ENCODE measurements at places on chromosomes 12 and 14.

DNA sequence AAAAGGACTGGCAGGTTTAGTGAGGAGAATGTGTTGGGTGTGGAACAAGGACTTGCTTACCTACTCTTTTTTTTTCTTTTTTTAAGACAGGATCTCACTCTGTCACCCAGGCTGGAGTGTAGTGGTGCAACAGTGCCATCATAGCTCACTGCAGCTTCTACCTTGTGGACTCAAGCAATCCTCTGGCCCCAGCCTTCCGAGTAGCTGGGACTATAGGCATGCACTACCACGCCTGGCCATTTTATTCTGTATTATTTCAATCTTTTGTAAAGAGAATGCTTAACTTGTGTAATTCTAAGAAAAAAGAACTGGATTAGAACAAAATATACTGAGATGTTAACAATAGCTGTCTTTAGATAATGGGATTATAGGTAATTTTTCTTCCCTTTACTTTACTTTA, 1.9 kb upstream of the VRTN start:
- DNase-seq: no peak

DNA sequence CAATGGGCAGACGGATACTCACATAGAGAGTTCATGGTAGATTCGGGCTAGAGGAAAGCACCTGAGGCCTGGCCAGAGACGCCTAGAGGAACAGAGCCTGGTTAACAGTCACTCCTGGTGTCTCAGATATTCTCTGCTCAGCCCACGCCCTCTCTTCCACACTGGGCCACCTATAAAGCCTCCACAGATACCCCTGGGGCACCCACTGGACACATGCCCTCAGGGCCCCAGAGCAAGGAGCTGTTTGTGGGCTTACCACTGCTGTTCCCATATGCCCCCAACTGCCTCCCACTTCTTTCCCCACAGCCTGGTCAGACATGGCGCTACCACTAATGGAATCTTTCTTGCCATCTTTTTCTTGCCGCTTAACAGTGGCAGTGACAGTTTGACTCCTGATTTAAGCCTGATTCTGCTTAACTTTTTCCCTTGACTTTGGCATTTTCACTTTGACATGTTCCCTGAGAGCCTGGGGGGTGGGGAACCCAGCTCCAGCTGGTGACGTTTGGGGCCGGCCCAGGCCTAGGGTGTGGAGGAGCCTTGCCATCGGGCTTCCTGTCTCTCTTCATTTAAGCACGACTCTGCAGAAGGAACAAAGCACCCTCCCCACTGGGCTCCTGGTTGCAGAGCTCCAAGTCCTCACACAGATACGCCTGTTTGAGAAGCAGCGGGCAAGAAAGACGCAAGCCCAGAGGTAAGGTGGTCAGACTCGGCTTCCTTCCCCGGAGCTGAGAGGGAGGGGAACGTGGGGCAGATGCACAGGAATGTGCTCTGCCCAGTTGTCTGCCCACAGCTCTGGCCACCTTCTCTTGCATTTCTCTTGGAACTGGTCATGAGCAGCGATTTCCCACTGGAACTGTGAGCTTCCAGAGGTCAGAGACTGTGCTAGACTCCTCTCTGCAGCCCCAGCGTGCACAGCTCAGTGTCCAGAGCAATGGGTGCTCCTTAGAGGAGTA, at the start of gene CD4:
TSS of gene CD4 (plus strand) at position 557 of the 953 bp plus-strand sequence. CDS start 10,611 bp downstream, outside the sequence.
- DNase-seq: peak; percentile 89

GRCh38 chr12:23885394-23885793, 64.1 kb downstream of the SOX5 start:
- no peak for DNase-seq

GRCh38 chr12:109110988-109111495, 5.3 kb upstream of the ACACB start:
- peak; percentile 47 for DNase-seq

DNA sequence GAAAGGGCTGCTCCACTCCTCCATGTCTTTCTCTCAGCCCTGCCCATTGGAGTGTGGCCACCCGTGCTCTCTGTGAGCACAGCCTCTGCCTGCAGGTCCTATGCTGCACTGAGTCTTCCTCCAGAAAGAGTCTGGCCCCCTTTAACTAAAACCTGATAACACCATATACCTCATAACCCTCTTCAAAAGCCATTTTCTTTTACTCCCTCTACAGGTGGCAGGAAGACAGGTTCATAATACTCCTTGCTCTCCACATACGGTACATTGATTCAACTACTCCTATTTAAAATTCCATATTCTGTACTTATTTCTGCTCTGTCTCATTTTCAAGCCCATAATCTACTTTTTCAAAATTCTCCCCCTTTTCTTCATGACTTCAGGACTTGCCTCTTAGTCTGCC, 144.0 kb downstream of the HELB start:
- DNase-seq: no peak

DNA sequence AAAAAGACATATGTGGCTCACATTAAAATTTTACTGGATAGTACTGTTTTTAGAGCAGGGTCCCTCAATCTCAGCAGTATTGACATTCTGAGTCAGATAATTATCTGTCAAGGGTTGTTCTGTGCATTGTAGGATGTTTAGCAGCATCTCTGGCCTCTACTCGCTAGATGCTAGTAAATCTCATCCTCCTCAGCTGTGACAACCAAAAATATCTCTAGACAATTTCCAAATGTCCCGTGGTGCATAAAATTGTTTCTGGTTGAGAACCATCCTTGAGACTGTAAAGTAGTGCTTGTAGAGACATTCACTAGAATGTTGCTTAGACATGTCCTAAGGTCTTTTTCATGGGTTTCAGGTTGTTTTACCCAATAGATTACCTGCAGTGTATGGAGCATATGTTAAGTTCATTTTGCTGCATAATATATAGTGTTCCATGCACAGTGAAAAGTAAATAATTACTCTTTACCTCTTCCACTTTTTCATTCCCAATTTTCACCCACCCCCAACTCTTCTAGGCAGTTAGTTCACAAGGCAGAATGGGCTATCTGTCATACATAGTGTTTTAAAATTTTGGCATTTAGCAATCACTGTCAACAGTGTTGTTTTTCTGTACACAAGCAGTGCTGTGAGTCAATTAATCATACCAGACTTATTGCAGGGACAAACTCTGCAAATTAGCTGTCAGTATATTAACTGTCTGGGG, 200.2 kb upstream of the SLC38A2 start:
- DNase-seq: no peak

DNA sequence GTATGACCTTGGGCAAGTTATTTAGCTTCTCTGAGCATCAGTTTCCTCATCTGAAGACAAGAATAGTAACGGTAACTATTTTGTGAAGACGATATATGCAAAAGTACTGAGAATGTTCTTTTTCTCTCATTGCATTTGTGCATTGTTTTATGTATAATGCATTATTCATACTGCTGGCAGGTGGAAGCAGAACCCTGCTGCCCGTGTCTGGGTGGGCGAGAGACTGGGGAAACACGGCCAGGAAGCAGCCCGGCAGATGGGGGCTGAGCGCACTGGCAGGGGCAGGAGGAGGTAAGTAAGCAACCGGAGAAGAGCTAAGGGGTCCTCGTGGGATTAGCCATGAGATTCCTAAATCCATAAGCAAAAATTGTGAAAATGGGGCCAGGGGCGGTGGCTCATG, 115.8 kb upstream of the MED13L start:
- no peak for DNase-seq

- DNase-seq: no peak
Observed at GRCh38 chr12:105205322-105206048, 30.5 kb downstream of the APPL2 start.

- no peak for DNase-seq
Observed at GRCh38 chr14:24267516-24267915, 3.9 kb downstream of the RABGGTA start.

GRCh38 chr14:71491931-71492330, 440.3 kb upstream of the RGS6 start:
- no peak for DNase-seq

GRCh38 chr12:104751594-104751993, 206.5 kb downstream of the SLC41A2 start:
- DNase-seq: no peak

GRCh38 chr12:77102123-77102522, 36.8 kb upstream of the E2F7 start:
- no peak for DNase-seq

DNA sequence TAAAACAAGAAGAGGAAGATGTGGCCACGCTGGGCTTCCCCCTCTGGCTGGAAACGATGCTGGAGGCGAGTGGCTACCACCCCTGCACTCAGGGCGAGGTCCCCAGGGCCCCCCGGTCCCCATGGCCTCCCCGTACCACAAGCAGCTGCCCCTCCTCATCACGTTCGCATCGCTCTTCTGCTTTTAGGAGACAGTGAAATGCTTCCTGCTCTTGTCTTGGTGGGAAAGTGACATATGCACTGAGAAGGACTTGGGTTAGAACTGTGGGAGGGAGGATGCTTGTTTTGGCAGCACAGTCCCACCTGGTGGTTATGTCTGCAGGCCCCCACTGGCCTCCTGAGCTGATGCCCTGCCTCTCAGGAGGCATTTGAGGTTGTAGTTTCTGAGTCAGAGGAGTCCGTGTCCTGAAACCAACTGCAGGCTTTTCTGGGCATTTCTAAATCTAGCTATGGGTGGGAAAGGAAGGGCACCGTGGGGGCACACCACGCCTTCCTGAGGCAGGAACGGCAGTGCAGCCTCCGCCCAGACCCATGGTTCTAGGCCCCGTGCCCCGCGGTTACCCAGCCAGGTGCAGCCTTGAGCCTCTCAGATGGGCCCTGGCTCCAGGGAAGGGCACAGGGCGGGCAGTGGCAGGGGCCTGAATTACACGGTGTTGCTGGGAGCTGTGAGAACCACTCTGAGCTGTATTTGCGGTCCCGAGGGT, 139.3 kb downstream of the ADGRD1 start:
- DNase-seq: peak; percentile 21

DNA sequence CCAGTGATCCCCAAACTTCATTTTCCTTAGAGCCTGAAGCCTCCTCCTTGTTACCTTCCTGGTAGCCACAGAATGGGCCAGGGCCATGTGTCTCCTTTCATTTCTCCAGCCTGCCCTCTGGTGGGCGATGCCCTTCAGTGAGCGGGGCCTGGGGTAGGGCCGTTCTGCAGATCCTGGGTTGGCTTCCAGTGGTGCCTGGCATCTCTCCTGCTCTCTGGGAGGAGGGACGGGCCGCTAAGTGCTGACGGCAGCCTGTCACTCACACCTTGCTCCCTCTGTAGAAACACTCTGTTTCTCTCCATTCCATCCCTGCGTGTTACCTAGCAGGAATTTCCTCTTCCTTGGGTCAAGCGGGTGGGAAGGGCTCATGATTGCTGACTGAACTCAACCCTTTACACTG, 232.1 kb downstream of the CACNA1C start:
- peak; percentile 36 for DNase-seq

GRCh38 chr14:81252278-81252677, 31.5 kb upstream of the GTF2A1 start:
- no peak for DNase-seq

GRCh38 chr12:91922139-91922538, 223.5 kb downstream of the BTG1 start:
- no peak for DNase-seq

DNA sequence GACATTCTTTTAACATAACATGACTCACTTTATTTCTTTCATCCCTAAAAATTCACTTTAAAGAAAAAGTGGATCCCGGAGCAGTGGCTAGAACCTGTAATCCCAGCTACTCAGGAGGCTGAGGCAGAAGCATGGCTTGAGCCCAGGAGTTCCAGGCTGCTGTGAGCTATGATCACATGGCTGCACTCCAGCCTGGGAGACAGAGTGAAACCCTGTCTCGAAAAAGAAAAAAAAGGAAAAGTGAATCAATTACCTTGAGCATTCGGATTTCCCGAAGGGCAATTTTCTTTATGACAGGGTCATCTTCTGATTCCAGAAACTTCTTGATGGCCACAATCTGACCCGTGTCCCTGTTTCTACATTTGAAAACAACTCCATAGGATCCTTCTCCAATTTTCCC, 1.2 kb downstream of the CDKL1 start:
- DNase-seq: no peak

- DNase-seq: no peak
Observed at GRCh38 chr12:85095501-85095900, 59.4 kb downstream of the LRRIQ1 start.

DNA sequence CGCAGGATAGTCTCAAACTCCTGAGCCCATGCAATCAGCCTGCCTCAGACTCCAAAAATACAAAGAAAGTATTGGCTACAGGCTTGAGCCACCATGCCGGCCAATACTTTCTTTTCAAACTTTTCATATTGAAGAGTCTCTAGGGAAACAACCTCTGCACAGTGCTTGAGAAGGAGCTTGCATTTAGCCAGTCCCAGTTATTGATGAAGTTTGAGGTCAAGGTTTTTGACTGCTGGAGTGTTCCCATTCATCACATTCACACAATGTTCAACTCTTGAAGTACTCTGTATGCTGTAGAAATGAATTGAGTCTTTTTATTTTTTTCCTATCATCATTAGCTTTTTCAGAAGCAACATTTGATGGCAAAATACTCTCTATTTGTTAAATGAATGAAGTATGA, 355.8 kb upstream of the E2F7 start:
- DNase-seq: no peak

DNA sequence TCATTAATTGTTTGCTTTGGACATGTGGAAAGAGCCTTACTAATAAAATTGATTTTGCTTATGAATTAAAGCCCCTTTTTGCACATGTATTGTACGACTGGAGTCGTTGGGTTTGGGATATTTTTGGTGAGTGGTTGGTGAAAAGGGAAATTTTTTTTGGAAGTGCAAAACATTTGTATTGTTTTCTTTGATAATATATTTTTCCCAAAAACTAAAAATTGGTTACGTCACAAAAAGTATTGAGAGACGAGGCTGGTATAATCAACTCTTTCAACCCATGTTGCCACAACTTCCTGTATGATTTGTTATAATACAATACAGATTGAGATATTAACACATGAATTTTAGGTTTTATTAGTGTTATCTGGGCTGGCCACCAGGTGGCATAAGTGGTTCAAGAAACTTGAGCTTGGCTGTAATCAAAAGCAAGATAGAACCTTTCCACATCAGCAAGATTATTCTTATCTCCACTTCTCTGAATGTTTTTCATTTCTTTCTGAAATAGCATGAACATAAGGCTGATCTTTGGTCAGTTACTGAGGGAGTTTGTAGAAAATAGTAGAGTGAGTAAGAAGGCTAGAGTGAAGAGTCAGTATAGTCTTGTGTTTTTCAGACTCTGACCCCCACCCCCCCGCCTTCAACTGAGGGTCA, 8.7 kb downstream of the NGDN start:
- peak; percentile 38 for DNase-seq

GRCh38 chr12:65364046-65364445, 85.6 kb downstream of the MSRB3 start:
- DNase-seq: no peak

- no peak for DNase-seq
Observed at GRCh38 chr14:92103363-92103989, 2.9 kb downstream of the ATXN3 start.

GRCh38 chr12:109098651-109099050, 1.3 kb downstream of the UNG start:
- DNase-seq: no peak

- no peak for DNase-seq
Observed at GRCh38 chr12:117064596-117064995, 34.6 kb downstream of the TESC start.

DNA sequence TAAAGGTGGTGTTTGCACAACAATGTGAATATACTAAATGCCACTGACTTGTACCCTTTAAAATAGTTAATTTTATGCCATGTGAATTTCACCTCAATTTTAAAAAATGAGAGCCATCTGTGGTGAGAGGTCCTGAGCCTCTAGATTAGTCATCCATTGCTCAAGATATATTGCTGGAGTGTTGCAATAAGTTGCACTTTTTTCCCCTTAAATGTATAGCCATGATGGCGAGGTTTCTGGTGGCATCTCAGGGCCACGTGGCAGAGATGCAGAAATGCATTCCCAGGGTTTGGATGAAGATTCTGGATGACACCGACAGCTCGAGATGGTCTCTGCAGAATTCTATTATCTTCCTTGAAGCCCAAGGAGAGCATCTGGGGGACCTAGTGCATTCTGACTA, 153.7 kb downstream of the AACS start:
- no peak for DNase-seq
